ENCODE measurements at places on chromosomes 7 and 10. TPM values are rescaled to one million over a fixed set of nuclear protein-coding genes. Genes with fewer than 3 reads are reported as not detected.
A peak's percentile ranks its signal among the peaks of the same experiment; 100 is the strongest.

GRCh38 chr10:21650353-21650752 lies 116.3 kb downstream of the MLLT10 start:
- no peak for DNase-seq

DNA sequence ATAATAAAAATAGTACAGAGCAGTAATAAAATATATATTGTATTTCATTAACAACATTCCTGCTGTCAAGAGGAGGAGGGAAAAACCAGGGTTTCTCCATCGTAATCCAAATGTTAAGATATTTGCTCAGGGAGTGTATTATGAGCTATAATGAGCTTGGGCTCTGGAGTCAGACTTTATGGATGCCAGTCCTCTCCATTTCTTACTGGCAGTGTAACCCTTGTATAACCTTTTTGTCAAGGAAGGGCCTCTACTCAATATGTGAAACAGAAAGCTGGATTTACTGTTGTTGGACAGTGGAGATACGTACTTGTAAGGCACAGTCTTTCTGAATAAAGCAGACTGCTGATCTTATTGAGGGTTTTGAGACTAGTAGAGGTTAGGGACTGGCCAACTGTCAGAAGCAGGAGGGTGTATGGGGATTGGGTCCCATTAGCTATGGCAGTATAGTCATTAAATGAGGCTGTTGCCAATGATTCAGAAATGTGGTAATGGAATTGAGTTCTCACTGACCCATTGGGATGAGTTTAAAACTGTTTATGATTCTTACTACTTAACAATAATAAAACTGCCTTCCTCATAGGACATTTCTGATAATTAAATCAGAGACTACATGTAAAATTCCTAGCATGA lies 56.5 kb downstream of the ZNF277 start:
- no peak for DNase-seq

- no peak for DNase-seq
Observed at GRCh38 chr7:73532224-73532623, 10.1 kb upstream of the BAZ1B start.

- peak; percentile 61 for DNase-seq
Observed at GRCh38 chr10:61140765-61141392, 196.9 kb upstream of the RHOBTB1 start.

DNA sequence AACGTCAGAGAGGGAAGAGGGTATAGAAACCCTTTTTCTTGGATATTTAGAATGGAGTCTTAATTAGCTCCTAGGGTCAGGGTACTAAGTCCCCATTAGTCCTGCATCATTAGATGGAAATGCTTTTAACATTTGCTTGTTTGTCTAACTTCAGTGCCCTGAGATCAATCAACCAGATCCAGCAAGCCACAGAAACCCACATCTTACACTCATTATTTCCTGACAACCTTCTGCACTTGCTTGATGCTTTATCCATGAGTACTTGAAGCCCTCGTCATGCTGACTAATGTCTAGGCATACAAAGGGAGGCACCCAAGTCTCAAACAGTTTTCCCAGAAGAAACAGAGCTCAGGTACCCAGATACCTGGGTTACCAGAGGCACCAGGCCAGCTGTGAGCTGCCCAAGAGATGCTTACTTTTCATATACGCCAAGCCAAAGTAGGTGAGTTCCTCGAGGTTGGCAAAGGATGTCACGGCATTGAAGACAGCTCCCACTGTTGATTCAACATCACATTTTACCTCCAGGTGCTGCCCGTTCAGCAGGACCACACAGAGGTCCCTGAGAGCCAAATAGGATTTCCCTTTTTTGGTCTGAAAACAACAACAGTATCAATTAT lies 42.7 kb downstream of the FRMPD2 start:
- no peak for DNase-seq

DNA sequence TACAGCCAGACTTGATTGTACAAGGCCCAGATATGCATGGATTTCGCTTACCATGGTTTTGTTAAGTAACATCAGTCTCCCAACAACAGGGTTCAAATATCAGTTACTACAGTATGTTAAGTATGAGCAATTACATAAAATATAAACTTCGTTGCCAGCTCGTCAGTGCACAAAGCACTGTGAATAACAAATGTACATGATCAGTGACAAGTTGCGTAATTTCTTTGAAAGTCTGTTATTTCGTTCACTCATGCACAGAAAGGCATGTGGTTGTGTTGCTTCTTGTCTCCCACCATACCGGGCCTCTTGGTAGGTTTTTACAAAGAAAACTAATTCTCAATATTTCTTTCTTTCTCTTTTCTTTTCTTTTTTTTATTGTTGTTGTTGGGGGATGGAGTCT lies 12.5 kb upstream of the ZNF487 start:
- no peak for DNase-seq

DNA sequence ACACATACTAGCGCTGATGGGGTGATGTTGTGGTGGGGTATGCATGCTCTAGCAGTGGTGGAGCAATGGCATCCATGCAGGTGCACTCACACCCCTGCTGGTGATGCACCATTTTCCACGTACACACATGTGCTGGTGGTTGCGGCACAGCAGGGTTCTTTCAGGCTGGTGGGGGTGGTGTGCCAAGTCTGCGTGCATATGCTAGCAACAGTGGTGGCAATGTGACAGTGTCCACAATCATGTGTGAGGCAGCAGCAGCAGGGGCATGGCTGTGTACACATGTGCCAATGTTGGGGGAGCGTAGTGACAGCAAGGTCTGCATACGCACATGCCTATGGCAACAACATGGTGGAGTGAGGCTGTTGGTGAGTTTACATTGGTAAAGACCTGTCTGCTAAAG lies 148.1 kb downstream of the ZWINT start:
- DNase-seq = no peak

- DNase-seq = peak; percentile 82
Observed at GRCh38 chr10:75508239-75508813, 76.9 kb downstream of the LRMDA start.

DNA sequence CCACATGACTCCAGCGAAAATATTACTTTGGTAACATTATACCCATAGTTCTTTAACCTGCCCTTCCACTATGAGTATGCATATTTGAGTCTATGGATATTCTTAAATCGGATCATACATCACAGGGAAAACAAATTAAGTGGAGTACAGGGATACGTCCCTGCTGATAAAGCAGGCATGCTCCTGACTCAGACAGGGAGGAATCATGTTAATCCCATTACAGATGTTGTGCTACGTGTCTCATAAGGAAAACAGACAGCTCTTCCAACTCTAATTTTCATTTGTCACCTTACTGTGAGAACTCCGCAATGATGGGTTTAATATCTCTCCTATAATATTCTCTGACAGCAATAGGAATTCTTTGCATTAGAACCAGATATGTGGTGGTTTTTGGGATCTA lies 469.5 kb upstream of the POM121L12 start:
- no peak for DNase-seq

DNA sequence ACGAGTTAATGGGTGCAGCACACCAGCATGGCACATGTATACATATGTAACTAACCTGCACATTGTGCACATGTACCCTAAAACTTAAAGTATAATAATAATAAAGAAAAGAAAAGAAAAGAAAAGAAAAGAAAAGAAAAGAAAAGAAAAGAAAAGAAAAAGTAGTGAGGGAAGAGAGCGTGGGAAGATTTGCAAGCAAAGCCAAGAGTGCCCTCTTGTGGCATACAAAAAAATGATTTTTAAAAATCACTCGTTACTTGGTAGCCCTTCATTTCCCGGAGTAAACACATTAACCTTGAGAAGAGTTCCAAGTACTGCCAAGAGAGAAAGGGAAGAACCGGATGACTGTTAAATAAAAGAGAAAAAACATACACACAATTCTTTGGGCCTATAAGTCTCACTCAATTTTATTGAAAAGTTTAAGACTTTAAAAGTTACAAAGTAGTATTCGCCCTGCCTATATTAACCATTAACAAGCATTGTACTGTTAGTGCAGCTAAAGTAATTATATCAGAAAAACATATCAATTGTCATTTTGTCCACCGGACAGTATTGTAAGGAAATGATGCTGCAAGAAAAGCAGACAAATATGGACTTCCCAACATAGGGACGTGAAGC lies 6.2 kb upstream of the CH25H start:
- DNase-seq = no peak

DNA sequence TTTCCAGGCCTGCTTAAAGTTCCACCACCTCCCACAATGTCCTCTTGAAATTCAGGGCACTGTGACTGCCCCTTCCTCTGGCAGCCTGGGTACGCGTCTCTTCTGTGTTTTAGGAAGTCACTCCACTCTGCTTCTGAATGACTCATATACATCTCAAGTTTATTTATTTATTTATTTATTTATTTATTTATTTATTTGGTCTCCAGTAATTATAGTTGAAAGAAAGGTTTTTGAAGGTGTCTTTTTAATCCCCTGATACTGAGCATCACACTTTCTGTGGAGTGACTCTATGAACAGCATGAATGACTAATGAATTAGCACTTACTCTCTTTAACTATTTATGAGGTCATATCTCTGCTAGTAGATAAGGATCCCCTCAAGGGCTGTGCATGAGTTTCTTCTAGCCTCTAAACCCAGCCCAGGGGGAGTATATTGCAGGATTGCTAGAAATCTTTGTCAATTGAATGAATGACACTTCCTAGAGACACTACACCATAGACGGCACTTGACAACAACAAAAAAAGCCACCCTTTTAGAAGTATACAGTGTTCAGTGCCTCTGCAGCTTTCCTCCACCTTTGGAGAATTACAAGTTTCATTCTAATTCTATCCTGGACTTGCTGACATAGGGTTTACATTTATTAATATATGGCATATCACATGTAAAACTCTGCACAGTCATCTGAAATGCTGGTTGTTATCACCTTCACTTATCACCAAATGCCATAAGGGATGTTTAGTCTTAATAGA lies 2.1 kb downstream of the MACC1 start:
- DNase-seq = no peak

DNA sequence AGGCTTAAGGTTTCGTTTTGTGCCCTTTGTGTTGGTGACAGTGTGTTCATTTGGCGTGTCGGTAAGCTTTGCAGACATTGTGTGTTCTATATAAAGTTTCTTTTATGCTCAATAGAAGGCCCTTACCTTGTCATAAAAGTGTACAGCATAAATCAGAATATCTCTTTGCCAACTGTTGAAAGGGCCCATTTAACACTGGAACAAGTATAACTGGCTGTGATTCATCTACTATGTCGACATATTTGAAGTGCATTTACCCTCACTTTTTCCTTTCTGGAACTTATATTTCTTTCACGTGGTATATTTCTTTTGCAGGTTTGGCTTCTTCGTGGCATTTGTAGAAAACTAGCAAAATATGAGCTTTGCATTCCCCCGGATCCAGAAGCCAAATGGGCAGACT lies 32.7 kb downstream of the EEPD1 start:
- DNase-seq = no peak

- DNase-seq = no peak
Observed at GRCh38 chr7:33357846-33358245, 228.5 kb downstream of the BBS9 start.

- no peak for DNase-seq
Observed at GRCh38 chr7:53002389-53002788, 33.0 kb upstream of the POM121L12 start.

DNA sequence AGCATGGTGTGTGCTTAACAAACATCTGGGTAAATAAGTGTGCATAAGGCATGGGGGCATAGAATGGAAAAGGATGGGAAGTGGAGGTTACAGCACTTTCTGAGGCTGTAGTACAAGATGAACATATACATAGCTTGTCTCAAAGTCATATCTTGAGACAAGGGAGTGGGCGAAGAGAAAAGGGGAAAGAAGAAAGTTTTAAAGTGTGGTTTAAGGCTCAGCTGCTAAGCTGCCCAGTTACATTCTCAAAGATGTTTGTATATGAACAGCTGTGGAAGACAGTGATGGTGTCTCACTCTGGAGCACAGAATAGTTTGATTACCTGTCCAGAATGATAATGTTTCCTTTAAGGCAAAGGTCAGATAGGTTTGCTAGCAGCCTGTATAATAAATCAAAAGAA lies 61.9 kb upstream of the LANCL2 start:
- DNase-seq = no peak

DNA sequence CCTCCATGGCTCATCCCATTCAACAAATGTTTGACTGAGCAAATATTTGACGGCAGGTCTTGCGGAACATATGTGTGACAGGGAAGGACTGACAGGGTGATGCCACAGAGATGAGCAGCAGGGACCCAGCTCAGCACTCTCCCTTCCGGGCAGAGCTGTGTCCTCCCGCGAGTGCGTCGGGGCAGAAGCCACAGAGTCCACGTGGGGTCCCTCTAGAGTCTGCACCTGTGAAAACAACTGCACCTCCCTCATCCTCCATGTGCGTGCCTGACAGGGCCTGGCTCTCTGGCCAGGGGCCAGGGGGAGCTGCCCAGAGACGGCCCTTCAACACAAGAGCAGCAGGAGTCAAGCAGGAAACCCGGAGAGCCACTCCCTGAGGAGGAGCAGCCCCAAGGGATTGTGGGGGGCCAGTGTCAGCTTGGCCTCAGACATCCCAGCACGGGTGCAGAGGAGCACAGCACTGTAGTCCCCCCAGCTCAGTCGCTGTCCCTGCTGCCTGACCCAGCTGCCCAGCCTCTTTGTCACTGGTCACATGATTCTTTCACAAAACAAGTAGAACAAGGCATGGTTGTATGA lies 83.6 kb upstream of the TMEM72 start:
- no peak for DNase-seq

DNA sequence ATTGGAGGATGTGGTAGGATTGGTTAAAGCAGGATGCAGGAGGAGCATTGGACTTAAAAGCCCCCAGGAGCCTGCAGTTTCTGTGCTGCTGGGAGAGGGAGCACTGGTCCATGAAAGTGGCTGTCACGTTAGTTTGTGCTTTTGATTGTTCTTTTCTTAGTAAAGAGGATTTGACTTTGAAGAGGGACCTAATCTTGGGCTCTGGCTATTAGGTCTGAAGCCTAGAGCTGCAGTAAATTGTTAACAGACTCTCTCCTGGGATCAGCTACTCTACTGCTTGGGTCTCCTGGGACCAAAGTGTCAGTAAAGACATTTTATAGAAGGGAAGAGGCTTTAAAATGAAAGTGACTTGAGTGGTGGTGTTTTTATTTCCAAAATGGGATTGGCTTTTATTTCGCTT lies 3.7 kb downstream of the ZFYVE27 start:
- no peak for DNase-seq

- peak; percentile 20 for DNase-seq
Observed at GRCh38 chr7:51067757-51068156, 248.9 kb downstream of the COBL start.

DNA sequence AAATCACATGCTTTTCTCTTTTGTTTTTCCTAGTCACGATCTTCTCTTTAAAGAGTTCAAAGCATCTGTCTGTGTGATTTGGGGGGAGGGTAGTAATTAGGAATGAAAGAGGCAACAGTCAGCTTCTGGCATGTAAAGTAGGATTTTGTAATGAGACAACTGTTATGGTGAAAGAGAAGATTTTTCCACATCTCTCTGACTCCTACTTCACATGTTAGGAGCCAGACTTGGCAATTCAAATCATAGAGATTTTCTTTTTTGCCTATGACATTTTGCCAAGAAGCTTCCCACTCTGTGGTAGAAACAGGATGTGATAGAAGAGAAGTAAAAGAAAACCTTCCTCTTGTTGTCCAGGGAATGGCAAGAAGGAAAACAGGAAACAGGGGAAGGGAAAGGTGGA lies 38.3 kb upstream of the KLHL7 start:
- DNase-seq = no peak

The WIPF3 gene
- 3.4 TPM for polyA plus RNA-seq

The ITIH5 gene
- 113 TPM for polyA plus RNA-seq

The GJD4 gene
- not detected for polyA plus RNA-seq

The POLD2 gene
- 73.5 TPM for polyA plus RNA-seq

The DDX56 gene
- polyA plus RNA-seq = 44.6 TPM

The EN2 gene
- polyA plus RNA-seq = 0.06 TPM

The DUSP5 gene
- 18.7 TPM for polyA plus RNA-seq

The MYH16 gene
- not detected for polyA plus RNA-seq

The MYOF gene
- 61.3 TPM for polyA plus RNA-seq

The UCN3 gene
- not detected for polyA plus RNA-seq
